NAMALWA (cell line): ENCODE measurements at places on chromosomes 7 and 10.
A peak's percentile ranks its signal among the peaks of the same experiment; 100 is the strongest.

DNA sequence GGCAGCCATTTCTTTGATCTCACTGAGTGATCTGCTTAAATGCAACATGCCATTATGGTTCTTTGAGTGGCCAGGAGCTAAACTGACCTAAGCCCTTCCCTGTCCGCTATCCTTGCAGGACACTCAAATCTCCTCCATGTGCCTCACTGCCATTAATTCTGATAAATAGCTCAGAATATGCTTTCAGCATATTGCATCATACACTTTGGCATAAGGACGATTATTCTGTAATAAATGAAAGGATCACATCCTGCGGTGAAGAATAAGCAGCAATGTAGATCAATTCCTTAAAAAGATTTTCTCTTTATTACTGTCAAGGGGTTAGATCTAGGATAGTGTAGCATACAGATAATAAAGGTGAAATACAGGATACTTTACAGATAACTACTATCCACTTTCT, 231.8 kb upstream of the CTBP2 start:
- DNase-seq, result no peak

DNA sequence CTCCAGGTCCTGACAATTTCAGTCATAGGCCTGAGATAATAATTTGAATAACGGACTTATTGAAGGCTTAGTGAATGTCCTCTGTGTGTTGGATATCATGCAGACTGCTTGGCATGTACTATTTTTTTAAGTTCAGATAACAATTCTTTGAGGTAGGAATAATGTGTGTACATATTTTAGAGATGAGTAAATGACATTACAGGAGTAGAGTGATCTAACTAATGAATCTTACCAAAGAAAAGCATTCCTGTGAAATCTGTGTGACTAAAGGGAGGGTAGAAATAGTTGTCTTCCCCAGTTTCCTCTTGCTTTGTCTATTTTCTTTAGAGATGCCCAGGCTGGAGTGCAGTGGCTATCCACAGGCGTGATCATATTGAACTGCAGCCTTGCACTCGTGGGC, 391.8 kb upstream of the ETV1 start:
- no peak for DNase-seq

DNA sequence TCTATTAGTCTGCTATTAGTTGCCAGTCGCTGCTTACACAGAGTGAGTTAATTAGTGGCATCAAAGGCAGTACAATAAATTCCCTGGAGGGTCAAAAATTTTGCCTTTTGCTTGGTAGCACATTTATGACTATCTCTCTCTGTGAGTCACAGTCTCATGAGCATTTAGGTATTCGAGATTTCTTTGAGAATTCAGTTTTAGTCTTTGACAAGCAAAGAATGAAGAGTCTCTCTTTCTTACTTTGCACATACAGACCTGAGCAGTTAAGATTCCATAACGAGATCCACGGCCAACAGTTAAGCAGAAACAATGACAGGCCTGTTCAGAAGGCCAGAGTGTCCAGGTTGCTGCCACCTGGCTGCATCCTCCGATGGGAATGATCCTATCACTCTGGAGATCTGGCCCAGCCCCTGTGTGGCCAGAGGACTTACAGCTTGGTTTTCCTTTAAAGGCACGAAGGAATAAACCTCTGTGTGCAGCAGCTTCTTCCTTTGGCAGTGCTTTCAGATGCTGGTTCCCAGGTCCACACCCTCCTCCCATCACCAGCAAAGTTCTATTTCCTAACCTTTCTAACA, 80.6 kb downstream of the GLI3 start:
- DNase-seq, result no peak

DNA sequence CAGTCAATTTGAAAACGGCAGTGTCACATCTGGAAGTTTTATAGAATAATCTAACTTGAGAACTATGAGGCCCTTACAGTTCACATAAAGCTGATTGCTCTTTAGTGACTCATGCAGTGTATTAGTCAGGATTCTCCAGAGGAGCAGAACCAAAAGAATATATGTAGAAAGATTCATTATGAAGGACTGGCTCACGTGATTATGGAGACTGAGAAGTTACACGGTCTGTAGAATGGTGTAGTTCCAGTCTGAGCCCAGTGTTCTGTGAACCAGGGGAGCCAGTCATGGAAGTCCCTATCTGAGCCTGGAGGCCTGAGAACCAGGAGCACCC, 21.5 kb downstream of the RBM33 start:
- DNase-seq, result no peak

GRCh38 chr10:114340816-114341215, 63.5 kb downstream of the AFAP1L2 start:
- DNase-seq, result no peak

DNA sequence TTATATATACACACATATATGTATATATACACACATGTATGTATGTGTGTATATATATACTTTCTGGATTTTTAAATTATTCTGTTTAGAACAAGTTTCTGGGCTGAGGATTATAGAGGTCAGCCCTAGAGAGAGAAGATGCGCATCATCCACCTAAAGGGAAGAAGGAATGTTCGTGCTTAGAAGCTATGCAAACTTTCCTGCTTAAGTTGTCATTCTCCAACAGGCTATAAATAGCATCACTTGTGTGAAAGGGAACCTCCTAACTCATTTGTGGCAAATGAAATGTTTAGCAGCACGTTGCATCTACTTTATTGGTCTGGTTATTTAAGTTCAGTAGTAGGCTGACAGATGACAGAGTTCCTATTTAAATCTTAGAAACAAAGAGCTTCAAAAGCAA, 23.9 kb upstream of the TPK1 start:
- no peak for DNase-seq

- DNase-seq, result no peak
These were observed 43.0 kb upstream of the GRM3 start for GRCh38 chr7:86600506-86601290.

GRCh38 chr10:127926455-127926854, 19.6 kb downstream of the PTPRE start:
- DNase-seq, result no peak

DNA sequence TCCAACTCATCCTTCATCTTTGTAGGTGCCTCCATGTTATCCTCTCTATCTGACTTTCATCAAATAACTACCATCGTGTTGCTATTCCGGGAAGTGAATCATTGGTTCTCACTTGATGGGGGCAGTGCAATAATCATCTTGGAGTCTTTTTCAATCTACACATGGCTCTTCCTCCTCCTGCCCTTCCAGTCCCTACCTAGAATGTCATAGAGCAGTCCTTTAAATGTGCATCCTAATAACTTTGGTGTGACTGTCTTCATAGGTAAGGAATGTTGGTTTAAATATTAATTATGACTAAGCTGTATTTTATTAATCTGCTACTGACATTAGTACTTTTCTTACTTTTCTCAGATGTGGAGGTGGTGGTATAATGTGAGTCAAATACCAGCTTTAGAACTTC, 8.4 kb upstream of the CDK14 start:
- no peak for DNase-seq

GRCh38 chr10:13347043-13347499, 1.0 kb downstream of the SEPHS1 start:
- DNase-seq, result peak; percentile 53

GRCh38 chr10:90930971-90931871, 10.3 kb upstream of the ANKRD1 start:
- no peak for DNase-seq

DNA sequence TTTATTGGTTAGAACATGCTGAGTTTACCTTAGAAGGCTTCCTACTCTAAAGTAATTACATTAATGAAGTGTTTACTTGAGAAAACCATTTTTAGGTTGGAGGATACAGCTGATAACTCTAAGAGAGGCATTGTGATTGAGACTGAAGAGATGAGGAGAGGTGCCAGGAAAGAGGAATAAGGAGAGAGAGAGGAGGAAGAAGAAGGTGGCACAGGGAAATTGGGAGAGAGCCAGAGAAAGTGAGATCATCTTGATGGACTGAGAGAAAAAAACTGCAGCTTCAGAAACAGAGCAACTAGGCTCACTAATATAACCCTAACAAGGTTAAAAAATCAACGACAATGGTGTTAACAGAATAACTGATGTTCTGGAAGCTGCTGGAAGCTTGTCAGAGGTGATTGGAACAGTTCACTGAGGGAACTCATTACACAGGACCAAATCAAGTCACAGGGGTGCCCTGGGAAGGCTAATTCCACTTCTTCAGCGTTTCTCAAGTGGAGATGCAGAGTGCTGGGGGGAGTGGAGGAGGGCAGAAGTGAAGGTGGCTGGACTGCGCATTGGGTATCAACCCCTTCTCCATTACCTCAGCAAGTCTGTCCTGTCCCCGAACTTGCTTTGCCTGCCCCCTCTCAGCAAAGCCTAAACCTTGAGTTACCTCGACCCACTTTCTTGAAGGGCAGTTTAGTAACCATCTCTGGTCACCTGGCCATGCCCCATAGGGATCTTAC, 6.9 kb upstream of the SORBS1 start:
- DNase-seq, result no peak

- DNase-seq, result no peak
These were observed 848.9 kb downstream of the REEP3 start for GRCh38 chr10:64369885-64370773.

DNA sequence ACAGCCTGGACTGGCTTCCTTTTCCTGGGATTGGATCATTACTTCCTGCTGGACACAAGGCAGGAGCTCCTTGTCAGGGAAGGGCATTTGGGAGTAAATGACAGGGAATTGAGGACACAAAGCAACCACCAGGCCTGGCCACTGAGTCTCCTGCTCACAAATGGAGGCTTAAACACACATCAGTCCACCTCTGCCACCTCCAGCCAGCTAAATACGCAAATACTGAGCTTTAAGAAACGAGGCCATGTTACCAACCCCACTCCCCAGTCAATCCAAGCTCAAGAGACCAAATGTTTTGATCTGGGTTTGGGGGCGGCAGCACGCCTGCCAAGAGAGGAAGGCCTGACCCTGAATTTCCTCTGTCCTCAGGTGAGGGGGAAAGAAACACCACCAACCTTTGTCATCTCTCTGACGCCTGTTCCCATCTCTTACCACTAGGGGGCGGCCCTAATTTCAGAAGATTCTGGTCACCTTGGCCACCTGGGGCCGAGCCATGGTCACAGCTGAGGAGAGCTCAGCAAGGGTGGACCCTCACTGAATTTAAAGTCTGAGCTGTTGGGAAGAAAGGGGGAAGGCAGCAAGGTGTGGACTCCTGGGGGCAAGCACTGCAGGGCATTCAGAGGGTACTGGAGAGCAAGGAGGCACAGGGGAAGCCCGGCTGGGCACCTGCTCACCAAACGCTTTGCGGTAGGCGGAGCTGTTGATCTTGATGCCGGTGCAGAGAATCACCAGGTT, 16.5 kb downstream of the AIFM2 start:
- peak; percentile 67 for DNase-seq

GRCh38 chr10:3364768-3365480, 192.3 kb upstream of the PITRM1 start:
- no peak for DNase-seq

- DNase-seq, result no peak
These were observed 31.3 kb downstream of the RCC1L start for GRCh38 chr7:75042286-75042685.

DNA sequence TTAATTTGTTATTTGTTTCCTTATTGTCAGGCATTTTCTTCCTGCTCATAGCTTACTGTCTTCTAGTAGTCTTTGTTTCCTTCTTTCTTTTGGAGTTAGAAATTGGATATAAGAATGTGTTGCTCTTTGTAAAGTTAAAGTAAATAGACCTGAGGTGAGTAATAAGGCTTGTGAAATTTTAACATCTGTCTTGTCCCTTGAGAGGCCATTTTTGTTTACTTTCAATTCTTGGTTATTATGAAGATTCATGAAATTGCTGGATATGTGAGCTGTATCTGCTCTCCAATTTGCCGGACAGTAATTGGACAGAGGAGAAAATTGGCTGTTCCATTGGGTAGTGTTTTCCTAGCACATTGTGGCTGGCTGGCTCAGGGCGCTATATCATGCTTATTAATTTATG, 260.7 kb downstream of the EXOC4 start:
- DNase-seq, result no peak

- DNase-seq, result no peak
These were observed 47.1 kb upstream of the SVIL start for GRCh38 chr10:29681676-29682448.

- no peak for DNase-seq
These were observed 57.4 kb downstream of the SMURF1 start for GRCh38 chr7:99086532-99086931.

DNA sequence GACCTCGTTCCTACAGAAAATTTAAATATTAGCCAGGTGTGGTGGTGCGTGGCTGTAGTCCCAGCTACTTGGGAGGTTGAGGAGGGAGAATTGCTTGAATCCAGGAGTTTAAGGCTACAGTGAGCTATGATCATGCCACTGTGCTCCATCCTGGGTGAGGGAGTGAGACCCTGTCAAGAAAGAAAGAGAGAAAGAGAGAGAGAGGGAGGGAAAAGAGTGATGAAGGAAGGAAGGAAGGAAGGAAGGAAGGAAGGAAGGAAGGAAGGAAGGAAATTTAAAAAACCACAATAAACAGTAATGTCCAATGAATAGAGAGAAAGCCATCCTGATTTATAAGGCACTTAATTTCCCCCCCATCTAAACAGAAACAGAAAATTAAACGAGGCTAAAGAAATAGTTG, 9.4 kb downstream of the MYPN start:
- DNase-seq, result no peak

- DNase-seq, result peak; percentile 28
These were observed 171.0 kb downstream of the SND1 start for GRCh38 chr7:127822822-127823508.

- no peak for DNase-seq
These were observed 28.8 kb downstream of the PTPN12 start for GRCh38 chr7:77565917-77566316.

DNA sequence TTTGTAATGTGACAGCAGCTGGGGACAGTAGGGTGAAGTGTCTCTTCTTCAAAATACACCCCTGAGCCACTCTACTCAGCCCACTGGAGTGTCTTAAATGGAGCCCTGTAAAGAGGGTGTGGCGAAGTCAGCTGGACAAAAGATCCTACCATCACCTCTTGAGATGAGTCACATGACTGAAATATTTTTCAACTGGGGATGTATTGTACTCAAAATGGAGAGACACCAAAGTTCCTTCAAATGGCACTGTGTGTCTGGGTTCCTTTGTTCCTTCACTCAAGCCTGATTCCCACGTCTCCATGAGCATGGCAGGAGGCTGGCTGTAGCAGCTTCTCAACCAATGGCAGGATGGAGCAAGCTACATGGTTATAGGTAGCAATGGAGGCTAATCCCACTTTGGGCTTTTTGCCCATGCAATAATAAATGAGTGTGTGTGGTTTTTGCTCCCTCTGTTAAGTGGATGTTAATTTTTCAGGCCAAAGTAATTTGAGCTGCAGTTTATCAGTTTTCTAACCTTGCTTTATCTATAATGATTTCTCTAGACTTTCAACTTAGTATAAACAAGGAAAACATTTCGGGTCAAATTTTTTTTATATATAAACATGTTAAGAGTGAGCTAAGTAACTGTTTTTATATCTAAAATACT, 68.2 kb downstream of the CLEC2L start:
- no peak for DNase-seq

GRCh38 chr10:29862923-29863614, 196.3 kb downstream of the JCAD start:
- DNase-seq, result no peak

DNA sequence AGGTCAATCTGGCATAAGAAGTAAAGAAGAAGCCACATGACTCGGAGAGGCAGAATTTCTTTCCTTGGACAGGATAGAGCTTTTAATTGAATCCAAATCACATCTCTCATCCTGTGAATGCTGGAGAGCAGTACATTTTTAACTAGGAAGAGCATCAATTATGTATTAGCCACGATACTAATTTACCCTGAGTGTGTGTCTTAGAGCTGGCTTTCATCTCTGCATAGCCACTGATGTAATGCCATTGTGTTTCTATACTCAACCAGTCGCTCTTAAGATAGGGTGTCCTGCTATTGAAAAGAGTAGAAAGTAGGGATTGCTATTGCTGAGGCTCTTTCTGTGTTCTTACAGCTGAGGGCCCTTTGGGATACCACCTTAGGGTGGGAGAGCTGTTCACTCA, 280.3 kb downstream of the AUTS2 start:
- DNase-seq, result no peak

GRCh38 chr7:43195256-43195655, 82.8 kb downstream of the HECW1 start:
- peak; percentile 10 for DNase-seq
